Karpas-422 (cell line): ENCODE measurements at places on chromosomes 5 and 9.

- no peak for DNase-seq
Observed at GRCh38 chr9:1522219-1522767, 472.1 kb downstream of the DMRT2 start.

GRCh38 chr9:23663946-23664345 is 162.1 kb downstream of the ELAVL2 start:
- DNase-seq = no peak

DNA sequence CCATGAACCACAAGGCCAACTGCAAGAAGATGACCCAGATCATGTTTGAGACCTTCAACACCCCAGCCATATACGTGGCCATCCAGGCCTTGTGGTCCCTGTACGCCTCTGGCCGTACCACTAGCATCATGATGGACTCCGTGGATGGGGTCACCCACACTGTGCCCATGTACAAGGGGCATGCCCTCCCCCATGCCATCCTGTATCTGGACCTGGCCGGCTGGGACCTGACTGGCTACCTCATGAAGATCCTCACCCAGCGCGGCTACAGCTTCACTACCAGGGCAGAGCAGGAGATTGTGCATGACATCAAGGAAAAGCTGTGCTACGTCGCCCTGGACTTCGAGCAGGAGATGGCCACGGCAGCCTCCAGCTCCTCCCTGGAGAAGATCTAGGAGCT is 153.7 kb downstream of the CAVIN4 start:
- DNase-seq = no peak

GRCh38 chr9:72292256-72292682 is 72.7 kb downstream of the ZFAND5 start:
- DNase-seq = peak; percentile 70

DNA sequence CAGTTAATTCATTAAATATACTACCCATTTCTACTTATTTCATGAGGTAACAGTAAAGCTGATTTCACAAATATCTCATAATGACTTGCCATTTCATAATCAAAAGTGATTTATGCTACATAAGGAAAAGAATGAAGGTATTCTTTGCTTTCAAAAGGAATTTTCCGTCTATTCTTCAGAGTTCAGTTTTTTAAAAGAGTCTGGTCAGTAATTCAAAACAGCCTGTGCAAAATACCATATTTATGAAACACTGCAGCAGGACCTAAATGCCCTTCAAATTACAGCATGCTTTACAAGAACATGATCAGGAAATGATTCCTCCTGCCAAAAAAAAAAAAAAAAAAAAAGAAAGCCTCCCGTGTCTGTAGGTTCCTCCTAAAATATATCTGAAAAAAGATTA is 154.7 kb downstream of the KIAA0825 start:
- no peak for DNase-seq

- no peak for DNase-seq
Observed at GRCh38 chr5:144377207-144377606, 206.5 kb downstream of the KCTD16 start.

DNA sequence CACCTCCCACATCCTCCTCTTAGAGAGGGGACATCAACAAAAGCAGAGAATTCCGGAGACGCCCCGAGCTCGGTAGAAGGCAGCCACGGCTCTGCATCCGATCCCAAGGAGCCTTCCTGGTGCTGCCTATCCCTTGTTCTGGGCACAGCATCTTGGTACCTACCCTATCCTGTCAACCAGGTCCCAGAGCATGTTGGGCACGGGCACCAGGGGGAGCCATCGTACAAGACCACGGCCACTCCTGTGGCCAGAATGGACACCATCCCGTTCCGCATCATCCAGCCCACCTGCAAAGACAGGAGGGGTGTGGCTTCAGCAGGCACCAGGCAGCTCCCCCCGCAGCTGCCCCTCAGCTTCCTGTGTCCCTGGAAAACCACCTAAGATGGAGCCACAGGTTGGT is 62.7 kb upstream of the ZNF354A start:
- DNase-seq = peak; percentile 71

- no peak for DNase-seq
Observed at GRCh38 chr5:56674441-56674840, 140.9 kb upstream of the MAP3K1 start.

DNA sequence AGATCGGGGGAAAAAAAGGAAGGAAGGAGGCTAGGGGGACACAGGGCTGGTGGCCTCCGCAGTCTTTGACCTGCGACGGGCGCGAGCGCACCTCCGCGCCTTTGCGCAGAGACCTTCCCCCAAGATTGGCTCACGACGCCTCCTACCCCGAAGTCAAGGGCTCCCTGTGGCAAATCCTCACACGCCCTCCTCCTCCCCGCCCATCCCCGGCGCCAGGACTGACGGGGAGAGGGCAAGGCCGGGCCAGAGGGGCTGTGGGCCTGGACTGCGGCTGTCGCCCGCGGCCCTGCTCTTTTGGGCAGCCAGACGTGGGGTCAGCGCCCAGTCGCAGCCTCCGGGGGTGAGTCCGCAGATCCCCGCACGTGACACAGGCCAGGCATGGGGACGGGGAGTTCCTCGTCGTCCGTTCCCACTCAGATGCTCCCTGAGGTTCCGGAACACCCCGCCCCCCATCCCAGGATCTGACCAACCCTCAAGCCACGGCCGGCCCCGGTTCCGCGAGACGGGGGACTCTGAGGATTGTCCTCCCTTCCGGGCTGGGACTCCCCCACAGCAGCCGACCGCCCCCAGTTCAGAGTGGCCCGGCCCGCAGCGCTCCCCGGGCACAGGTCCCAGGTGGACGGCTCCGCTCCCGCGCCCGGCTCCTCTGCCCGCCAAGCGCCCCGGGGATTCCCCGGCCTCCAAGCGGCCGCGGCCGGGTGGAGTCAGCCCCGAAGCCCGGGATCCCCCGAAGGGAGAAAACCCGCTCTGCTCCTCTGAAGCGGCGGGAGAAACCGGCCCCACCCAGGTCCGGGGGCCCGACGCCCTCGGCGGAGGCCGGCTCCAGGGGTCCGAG is 543 bp upstream of the ANKRD33B start:
- no peak for DNase-seq

DNA sequence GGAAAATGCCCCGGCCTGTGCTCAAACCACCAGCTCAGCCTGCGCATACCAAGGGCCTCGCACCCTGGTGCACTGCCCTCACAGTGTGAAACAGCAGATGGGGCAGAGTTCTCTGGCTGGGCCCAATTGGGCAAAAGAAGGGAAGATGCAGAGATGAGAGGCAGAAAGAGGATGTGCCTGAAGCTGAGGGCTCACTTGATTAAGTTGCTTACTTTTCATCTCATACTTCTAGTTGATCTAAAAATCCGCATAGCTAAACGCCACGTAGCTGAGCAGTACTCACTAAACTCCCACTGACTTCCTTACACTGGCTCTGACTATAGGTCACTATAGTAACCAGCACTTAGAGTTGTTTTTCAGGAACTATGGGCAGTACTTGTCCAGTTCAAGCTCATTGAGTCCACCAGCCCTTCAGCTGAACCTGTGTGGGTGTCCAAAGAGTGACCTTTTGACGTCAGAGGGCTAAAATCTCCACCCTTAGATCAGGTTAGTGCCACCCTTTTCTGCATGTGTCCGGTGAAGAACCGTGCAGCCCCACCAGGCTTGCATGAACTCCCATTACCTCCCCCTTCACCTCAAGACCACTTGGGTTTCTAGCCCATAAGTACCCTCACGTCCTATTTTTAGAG is 215.2 kb downstream of the AUH start:
- DNase-seq = no peak

GRCh38 chr9:124419832-124420489 is 4.7 kb upstream of the PSMB7 start:
- no peak for DNase-seq

DNA sequence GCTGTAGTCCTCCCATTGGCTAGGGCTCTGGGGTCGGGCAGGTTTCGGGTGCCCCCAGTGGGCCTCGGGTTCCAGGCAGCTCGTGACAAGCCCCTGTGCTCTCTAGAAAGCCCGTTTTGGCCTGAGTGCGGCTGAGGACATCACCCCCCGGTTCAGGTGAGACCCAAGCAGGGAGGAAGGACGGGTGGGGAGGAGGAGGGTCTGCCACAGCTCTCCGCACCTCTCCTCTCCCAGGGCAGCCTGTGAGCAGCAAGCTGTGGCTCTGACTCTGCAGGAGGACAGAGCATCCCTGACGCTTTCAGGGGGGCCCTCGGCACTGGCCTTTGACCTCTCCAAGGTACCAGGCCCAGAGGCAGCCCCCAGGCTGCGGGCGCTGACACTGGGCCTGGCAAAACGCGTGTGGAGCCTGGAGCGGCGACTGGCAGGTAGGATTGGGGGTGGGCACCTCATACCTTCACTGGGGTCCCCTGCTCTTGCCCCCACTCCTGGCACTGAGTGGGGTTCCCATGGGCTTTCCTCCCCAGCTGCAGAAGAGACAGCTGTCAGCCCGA is 672 bp downstream of the PAXX start:
- no peak for DNase-seq

- DNase-seq = no peak
Observed at GRCh38 chr9:107732781-107733522, 243.4 kb upstream of the KLF4 start.

GRCh38 chr5:2748179-2748860 is 3.2 kb downstream of the IRX2 start:
- no peak for DNase-seq

GRCh38 chr9:132040808-132041207 is 38.9 kb downstream of the MED27 start:
- DNase-seq = no peak

DNA sequence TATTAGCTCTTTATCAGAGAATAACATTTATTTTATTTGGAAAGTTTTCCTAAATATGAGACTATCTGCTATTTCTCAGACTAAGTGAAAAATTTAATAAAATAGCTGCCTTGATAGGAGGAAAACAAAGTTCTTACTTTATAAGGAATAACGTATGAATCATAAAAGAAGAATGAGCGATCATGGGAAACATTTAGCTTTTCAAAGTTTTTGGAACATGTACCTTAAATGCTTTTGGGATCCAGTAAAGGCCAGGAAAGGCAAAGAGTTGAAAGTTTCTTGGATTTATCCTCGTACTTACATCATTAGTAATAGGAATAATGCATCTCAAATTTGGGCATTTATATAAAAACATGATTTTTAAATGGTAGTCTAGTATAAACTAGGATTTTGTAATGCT is 19.4 kb downstream of the OGN start:
- DNase-seq = no peak

DNA sequence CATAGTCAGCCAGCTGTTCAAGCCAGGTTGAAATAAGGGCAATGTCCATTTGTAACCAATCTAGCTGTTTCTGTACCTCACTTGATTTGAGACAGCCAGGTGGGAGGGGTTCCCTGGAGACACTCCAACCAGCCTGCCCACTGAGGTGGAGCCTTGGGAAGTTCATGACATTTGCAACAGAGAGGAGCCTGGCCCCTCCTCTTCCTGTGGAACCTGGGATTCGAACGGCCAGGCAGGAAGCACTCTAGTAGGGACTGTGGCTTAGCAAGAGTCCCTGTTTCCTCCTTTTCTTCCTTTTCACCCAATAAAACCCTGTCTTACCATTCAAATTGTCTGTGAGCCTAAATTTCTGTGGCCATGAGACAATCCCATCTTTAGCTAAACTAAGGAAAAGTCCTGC is 312.3 kb upstream of the NMUR2 start:
- DNase-seq = no peak

GRCh38 chr5:92976156-92976555 is 604.9 kb downstream of the NR2F1-AS1 start:
- DNase-seq = no peak

GRCh38 chr5:135392256-135392655 is 6.8 kb downstream of the MACROH2A1 start:
- DNase-seq = no peak

- peak; percentile 87 for DNase-seq
Observed at GRCh38 chr5:178246624-178247279, 14.2 kb upstream of the PHYKPL start.

- DNase-seq = peak; percentile 83
Observed at GRCh38 chr9:71285191-71285656, 163.8 kb upstream of the TRPM3 start.

DNA sequence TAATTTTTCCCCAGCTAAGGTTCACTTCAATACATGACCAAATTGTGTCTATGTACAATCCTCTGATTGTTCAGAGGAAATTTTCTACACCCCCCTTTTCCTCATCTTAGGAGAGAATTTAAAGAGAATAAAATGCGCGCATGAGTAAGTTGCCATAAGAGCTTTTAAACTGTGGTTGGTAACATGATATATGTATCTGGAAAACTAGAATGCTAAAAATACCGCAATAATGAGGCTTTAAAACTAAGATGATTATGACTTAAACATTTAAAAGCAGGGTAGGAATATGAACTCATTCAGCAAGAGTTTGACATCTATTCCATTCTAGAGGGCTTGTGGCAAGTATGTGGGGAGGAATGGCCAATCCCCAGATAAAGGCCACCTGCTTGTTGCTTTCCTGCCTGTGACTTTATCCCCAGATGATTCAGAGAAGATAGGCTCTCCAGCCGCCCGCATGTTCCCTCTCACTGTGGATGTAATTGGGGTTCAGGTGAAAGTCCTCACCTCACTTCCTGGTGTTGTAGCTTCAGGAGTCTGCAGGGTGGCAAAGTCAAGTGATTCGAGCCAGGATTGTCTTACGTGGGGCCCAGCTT is 26.5 kb upstream of the BASP1 start:
- DNase-seq = no peak

- DNase-seq = no peak
Observed at GRCh38 chr5:136309932-136310598, 55.3 kb downstream of the TRPC7 start.

DNA sequence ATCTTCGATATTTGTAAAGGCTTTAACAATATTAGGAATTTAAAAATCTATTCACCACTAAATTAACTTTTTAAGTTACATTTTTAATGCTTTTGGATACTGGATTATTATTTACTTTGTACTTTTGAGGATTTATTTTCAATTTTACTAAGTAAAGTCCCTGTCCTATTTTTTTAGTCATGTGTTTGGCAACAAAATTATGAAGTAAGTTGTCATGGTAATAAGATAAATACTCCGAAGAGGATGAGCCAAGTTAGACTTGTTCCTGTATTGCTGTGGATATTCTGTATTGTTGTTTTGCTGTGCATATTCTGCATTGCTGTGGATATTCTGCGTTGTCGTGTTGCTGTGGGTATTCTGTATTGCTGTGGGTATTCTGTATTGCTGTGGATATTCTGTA is 210.1 kb downstream of the MTRR start:
- no peak for DNase-seq

DNA sequence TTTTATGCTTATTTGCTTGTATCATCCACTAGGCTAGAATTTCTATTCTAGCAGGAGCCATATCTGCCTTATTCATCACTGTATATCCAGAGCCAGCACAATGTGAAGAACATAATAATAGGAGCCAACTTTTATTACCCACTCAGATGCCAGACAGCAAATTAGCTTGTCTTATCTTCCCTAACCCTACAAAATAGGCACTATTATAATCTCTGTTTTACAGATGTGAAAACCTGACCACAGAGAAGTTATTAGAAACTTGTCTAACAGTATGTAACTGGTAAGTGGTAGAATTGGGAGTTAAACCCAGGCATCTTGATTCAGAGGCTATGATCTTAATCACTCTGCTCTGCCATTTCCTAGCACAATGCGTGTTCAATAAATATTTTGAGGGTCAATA is 579.5 kb downstream of the CAAP1 start:
- DNase-seq = no peak

- no peak for DNase-seq
Observed at GRCh38 chr9:7258688-7259396, 501.1 kb downstream of the KDM4C start.

GRCh38 chr5:34721327-34721726 is 65.2 kb downstream of the RAI14 start:
- DNase-seq = no peak
